ENCODE measurements at places on chromosomes 13 and 19. TPM values are rescaled to one million over a fixed set of nuclear protein-coding genes. Genes with fewer than 3 reads are reported as not detected.

FPR2 gene
- not detected for total RNA-seq

PRR22 gene
- total RNA-seq = 0.53 TPM

TEX29 gene
- not detected for total RNA-seq

FGF9 gene
- 2.4 TPM for total RNA-seq

FRY gene
- total RNA-seq = 17.8 TPM

ZNF846 gene
- total RNA-seq = 8.8 TPM

ZNF665 gene
- not detected for total RNA-seq

ZNF439 gene
- 0.08 TPM for total RNA-seq

ANGPTL8 gene
- not detected for total RNA-seq

ZSCAN4 gene
- 0.67 TPM for total RNA-seq

NR1H2 gene
- 80.5 TPM for total RNA-seq

UBE2L5 gene
- total RNA-seq = not detected

EFNB2 gene
- 4.8 TPM for total RNA-seq

LRRC8E gene
- total RNA-seq = 0.53 TPM

ZNF146 gene
- total RNA-seq = 134 TPM

OCEL1 gene
- 7.0 TPM for total RNA-seq

OR10H4 gene
- total RNA-seq = not detected

C2CD4C gene
- 0.16 TPM for total RNA-seq

MRPL57 gene
- total RNA-seq = 35.2 TPM

CCDC106 gene
- total RNA-seq = 25.5 TPM

C1QTNF9 gene
- not detected for total RNA-seq

VAV1 gene
- total RNA-seq = not detected

TPTE2 gene
- not detected for total RNA-seq

ZNF573 gene
- total RNA-seq = 4.6 TPM

LILRA2 gene
- total RNA-seq = not detected

FFAR3 gene
- total RNA-seq = not detected

NLRP11 gene
- total RNA-seq = not detected

TMEM38A gene
- total RNA-seq = 128 TPM

LHB gene
- total RNA-seq = not detected

SYNE4 gene
- not detected for total RNA-seq

ZNF614 gene
- 14.0 TPM for total RNA-seq

MLLT1 gene
- total RNA-seq = 16.9 TPM

ZNF177 gene
- 1.7 TPM for total RNA-seq

LYPD5 gene
- total RNA-seq = 0.11 TPM

TNNT1 gene
- 4,610 TPM for total RNA-seq

GADD45B gene
- 8.6 TPM for total RNA-seq

IGSF23 gene
- total RNA-seq = 5.4 TPM

CYP4F12 gene
- not detected for total RNA-seq

CYP2A6 gene
- not detected for total RNA-seq

Data from myocyte (in vitro differentiated cells).